ENCODE measurements at places on chromosomes 11 and 22.

GRCh38 chr22:40285513-40285912 is 60.8 kb upstream of the ADSL start:
- DNase-seq = no peak

DNA sequence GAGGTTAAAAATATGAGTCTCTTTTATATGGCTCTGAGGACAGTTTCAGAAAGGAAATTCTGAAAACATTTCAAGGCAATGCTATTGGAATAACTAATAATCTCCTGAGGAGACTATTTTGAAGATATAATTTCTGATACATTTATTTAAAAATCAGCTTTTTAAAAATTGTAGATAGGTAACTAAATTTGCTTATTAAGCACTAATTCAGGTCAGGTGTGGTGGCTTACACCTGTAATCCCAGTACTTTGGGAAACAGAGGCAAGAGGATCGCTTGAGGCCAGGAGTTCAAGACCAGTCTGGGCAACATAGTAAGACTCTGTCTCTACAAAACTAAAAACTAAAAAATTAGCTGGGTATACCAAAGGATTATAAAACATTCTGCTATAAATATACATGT is 17.0 kb downstream of the ZDHHC13 start:
- DNase-seq = no peak

DNA sequence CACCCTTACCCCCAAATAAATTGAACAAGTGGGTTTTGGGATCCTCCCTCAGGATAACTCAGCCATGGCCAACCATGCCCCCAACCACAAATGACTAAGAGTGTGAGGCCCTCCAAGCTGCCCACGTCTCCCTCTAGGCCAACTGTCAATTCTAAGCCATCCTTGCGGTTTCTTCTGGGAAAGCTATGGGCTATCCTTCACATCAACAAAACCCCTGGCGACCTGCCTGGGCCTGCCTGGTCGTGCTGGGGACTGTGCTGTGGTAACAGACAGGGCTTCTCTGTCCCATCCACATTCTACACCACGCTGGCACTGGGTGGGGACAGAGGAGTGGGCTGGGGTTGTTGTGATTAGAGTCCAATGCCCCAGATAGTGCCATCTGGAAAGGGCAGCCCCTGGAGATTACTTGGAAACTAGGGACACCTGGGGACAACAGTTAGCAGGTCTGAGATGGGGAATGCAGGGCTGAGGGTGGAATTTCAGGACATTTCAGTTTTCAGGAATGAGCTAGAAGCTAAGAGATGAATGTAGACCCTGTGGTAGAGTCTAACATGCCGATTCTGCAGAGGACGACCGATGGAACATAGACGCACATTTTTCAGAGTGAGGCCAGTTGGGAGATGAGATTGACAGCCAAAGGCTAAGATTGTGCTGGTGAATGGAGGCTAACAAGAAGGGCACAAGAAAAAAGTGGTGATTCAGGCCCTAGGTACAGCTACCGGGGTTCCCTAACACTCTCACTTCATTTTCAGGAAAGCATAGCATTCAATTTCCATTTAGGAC is 131.9 kb downstream of the RASSF10 start:
- DNase-seq = peak; percentile 68

- no peak for DNase-seq
Measured at GRCh38 chr11:126059238-126059781, 3.4 kb downstream of the CDON start.

DNA sequence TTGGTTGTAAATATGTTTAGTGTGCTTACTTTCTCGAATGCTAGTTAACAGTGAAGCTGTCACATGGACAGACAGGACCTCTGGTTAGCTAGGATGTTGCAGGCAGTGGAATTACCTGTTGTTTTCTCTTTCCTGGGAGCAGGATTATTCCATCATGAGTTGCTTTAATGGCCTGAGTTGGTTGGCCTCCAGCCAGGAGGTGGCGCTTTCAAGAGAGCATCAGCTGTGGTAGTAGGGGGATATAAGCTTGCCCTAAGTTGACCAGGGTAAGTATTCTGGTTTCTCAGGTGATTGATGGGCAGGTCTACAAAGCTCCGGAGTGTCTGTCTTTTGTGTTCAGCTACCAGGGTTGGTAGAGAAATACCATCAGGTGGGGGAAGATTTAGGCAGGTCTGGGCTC is 43.5 kb downstream of the NELL1 start:
- no peak for DNase-seq

DNA sequence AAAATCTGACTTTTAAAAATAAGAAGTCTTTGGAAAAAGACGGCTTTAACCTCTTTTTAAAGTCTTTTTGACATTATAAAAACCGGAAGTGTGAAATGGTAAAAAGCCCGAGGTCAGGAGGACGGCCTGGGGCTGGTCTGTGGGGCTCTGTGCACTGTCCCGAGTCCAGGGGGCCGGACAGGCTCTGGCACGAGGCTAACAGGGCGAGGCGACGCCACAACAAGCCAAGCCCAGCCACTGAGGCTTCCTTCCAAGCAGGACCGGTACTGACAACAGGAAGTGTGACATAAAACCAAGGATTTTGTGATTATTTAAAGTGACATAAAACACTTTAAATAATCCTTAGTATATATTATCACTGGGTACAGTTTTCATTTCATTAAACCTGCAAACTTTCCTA is 39.2 kb downstream of the BRD1 start:
- no peak for DNase-seq

DNA sequence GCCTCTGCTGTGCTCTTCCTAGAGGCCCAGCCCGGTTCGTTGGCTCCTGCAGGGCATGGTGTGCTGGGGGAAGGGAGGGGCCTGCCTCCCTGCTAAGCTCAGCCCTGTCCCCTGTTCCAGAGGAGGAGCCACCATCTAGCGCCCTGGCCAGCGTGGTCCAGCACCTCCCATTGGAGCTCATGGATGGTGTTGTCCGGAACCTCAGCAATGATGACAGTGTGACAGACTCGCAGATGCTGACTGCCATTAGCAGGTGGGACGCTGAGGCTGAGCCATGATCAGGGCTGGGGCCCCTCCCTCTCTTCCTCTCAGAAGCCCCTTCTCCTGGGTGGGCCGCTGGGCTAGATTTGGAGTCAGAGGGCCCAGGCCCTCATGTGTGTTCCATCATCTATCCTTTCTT is 9.1 kb downstream of the USP35 start:
- no peak for DNase-seq

DNA sequence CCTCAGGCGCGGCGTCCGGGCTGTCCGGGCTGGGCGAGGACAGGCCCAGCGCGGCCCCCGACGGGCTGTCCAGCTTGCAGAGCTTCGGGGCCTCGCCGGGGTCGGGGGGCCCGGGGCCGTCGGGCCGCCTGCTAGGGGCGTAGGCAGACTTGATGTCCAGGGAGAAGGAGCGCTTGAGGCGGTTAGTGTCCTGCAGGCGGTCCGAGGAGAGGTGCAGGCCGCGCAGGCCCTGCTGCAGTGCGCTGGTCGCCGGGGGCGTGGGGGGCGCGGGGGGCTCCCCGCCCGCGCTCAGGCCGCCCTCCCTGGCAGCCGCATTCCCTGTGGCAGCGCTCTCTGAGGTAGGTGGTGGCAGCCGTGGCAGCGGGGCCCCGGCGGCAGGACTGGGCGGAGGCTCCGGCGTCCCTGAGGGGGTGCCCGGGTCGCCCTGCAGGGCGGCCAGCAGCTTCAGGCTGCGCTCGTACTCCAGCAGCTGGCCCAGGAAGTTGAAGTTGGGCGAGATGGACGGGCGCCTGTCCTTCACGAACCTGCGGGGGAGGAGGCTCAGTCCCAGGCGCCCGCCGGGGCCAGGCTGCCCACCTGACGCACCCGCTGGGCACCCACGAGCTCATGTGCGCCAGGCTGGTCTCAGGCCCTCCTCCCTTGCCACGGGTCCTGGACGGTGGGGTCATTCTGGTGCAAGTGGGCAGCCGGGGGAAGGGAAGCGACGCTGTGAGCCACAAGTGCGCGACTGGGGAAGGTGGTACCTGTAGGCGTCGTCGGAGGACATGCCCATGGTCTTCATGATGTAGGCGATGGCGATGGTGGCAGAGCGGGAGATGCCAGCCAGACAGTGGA is 14.8 kb downstream of the DUSP8 start:
- DNase-seq = no peak

DNA sequence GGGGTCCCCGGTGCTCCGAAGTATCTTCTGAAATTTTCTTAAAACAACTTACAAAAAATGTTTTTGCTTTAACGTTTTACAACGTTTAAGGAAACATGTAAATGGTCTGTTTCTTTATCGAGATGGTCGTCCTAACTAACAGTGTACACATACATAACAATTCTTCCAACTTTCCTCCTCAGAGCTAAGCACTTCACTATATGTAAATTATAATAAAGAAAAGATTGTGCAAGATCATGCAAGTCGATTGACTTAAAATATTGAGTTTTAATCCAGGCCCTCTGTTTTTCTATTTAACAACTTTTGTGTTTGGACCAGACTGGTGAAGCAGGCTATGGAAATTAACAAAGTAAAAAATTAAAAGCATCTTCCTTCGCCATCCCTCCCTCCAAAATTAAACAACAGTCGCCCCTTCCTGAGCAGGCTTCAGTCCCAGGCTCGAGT is 4.9 kb downstream of the ALX4 start:
- no peak for DNase-seq

DNA sequence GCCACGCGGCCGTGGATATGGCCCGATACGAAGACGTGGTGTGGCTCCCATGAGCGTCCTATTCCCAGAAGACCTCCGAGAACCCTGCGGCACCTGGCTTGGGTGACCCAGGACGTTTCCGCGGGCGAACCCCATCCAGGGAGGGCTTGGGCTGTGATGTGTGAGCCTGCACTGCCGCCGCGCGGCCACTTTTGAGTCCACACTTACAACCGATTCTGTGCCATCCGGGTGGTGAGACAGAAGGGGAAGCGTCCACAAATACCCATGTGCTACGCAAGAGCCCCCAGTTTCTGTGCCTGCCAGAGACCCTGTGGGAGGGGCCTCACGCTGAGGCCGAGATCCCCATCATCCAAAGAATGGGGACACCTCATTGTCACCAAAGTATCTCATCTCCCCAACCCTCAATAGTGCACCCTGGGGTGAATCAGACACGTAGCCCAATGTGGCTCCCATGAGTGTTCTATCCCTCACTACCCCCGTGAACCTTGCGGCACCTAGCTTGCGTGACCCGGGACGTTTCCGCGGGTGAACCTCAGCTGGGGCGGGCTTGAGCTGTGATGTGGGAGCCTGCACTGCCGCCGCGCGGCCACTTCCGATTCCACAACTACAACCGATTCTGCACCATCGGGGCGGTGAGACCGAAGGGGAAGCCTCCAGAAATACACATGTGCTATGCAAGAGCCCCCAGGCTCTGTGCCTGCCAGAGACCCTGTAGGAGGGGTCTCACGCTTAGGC is 4.6 kb upstream of the H19 start:
- DNase-seq = no peak

GRCh38 chr11:130772266-130773227 is 143.7 kb downstream of the SNX19 start:
- peak; percentile 88 for DNase-seq

DNA sequence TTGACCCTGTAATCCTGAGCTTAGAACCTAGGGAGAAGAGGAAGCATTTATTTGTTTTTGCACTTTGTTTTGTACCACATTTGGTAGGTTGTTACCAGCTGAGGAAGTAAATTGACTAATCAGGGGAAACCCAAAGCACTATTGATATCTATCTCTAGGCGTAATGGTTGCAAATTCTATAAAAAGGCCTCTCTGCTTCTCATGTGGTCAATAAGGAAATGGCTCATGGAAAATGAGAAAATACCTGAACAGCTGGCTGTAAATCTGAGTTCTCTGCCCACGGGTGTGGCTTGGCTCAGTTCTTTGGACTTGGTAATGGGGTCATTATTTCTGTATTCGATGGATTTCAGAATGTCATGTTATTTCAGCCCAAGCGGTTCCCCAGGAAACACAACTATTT is 42.4 kb downstream of the BARX2 start:
- DNase-seq = no peak

GRCh38 chr11:132773751-132774150 is 758.5 kb downstream of the OPCML start:
- DNase-seq = no peak

DNA sequence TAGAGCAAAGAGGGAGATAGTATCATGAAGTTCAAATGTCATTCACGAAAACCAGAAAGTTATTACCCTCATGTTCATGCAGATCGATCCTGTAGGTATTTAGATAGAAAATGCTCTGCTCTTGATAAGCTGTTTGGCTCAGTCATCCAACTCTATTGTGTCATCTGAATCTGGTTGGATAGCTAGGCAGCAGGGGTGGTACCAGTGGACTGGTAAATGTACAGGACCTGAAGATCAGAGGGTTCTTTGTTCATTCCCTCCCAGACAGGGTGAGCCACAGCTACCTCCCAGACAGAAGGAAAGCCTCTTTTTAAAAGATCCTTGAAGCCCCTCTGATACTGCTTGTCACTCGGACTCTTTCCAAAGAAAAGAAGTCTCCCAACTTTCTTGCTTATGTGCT is 29.8 kb upstream of the DRD2 start:
- DNase-seq = no peak

- no peak for DNase-seq
Measured at GRCh38 chr22:45776313-45776585, 104.6 kb downstream of the ATXN10 start.

DNA sequence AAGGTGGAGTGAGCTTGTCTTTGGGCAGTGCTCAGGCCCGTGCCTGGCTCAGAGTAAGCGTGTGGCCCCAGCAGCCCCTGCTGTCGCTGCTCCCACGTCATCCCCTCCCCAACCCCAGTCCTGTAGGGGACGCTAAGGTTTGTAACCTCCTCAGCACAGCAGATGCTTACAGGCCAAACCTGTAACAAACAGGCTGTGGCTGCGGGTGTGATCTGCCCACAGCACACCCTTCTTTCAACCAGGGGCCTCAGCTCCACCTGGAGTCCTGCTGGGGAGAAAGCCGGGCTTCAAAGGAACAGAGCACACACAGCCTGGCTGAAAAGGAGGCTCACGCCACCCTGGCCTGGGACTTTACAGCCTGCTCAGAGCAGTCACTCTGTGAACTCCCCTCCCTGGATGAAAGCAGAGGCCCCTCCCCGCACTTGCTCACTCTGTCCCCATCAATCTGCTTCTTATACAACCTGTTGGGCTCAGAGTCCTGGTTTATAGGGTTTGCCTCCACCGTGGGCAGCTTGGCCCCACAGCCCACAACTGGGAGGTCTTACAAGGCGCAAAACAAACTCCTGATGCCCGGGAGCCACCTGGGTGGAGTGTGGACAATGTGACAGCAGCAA is 54.3 kb downstream of the SCUBE1 start:
- DNase-seq = no peak

DNA sequence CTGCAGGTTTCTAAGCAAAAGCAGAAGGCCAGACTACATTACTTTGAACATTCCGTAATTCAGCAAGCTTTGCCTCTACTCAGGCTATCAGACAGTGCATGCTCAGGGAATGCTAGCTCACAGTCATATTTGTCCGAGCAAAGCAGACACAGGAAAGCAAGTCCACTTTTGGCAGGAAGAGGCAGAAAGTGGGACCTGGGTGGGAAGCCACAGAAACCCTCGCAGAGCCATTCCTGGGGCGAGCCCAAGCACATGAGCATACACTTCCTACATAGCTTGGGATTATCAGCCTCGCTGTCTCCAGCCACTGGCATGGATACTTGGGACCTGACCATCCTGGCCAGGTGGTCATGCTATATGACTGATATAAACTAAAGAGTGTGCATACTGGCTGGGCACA is 113.3 kb downstream of the TRIM29 start:
- no peak for DNase-seq
